Stimulated activated CD4-positive, alpha-beta T cell treated with anti-CD3 and anti-CD28 coated beads, TNF-alpha, amount 100 ng/mL, for 1 hour (primary cell): ENCODE measurements at places on chromosomes 11 and 22.

DNA sequence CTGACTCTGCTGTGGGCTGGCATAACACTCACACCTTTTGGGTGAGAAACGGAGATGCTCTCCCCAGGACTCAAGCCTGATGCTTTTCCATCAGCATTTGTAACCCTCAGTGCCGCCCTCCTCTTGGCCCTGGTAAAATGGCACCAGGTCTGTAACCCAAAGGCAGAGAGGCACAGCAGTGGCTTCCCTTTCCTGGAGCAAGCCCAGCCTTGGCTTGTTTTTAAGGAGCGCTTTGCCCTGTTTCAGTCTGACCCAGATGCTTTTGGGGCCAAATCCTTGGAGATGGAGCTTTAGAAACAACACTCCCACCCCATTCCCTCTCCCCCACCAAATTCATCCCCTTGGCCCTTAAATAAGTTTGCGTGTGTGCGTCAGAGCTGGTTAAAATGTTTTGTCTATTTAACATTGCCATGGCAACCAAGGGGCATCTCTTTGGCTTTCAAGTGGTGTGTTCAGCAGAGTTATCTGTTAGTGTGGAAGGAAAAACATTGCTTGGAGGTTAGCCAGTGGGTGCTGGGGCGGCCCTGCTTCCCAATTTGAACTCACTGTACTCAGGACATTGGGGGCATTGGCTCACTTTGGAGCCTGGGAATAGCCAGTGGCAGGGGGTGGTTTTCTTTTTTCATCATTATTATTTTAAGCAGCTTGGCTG, 134.1 kb downstream of the NAV2 start:
- no peak for DNase-seq

GRCh38 chr22:17436981-17437412, 67.7 kb downstream of the CECR2 start:
- no peak for DNase-seq

- no peak for DNase-seq
These were observed 46.1 kb downstream of the MYH9 start for GRCh38 chr22:36341640-36342041.

GRCh38 chr11:114433376-114433775, 5.9 kb upstream of the REXO2 start:
- DNase-seq: no peak

DNA sequence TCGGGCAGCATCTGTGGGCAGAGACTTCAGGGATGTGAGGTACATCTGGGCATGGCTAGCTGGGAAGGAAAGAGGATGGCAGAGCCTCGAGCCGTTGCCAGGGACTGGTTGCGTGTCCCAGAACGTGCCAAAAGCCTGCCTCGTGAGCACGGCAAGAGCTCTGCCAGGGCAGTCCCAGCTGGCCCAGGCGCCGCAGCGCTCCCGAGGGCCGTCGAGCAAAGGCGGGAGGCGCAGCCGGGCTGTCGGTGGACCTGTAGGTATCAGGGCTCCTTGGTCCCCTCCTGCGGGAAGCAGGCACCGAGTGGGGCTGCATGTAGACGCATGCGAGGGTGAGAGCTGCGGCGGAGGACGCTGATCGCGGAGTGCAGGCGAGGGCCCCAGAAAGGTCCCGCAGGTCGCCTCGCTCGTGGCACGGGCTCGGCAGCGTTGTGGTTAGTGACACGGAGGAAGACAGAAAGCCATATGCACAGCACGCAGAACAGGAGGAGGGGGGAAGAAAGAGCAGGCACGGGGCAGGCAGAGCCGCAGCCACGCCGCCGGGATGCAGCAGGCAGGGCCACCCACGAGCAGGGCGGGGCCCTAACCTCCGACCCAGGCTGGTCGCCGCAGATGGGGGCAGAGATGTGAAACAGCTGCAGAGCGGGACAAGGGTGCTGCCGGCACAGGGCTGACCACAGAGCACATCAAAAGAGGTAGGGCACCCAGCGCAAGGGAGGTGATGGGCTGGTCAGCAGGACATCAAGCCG, 18.0 kb downstream of the LSP1 start:
- DNase-seq: no peak

GRCh38 chr22:49934160-49934890, 15.9 kb downstream of the CRELD2 start:
- no peak for DNase-seq

DNA sequence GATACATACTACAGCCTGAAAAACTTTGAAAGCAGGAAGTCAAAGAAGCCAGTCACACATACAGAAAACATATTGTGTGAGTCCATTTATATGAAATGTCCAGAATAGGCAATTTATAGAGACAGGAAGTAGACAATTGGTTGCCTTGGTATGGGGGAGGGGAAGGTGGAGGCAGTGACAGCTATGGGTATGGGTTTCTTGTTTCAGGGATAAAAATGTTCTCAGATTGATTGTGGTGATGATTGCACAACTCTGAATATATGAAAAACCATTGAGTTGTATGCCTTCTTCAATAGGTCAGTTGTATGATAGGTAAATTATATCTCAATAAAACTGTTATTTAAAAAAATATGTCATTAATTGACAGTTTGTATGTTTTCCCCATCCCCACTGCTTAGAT, 137.6 kb downstream of the SNX19 start:
- DNase-seq: no peak

GRCh38 chr11:19970944-19971343, 189.3 kb downstream of the DBX1 start:
- no peak for DNase-seq

- DNase-seq: no peak
These were observed 42.4 kb upstream of the DMC1 start for GRCh38 chr22:38612217-38613006.

DNA sequence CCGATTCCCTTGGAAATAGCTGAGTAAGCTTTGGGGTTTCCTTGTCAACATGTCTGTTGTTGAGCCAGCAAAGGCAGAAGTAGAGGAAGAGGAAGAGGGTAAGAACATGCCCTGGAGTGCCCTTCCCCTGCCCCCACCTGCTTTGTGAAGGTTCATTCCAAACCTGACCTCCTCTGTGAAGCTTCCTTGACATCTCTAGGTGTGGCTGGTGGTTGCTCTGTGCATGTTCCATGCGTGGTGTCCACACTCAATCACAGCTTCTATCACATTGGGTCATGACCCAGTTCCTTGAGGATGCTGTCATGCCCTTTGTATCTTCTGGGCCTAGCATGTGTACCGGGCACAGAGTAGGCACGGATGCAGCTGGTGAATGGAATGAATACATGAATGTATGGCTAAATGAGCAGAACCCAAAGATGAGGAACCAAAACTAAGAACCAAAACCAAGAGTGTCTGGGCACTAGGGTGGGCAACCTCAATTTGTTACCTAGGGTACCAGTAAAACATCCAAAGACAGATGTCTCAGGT, 23.7 kb upstream of the FXYD6 start:
- DNase-seq: no peak

- DNase-seq: no peak
These were observed 245.3 kb downstream of the FAM76B start for GRCh38 chr11:95544095-95544856.

DNA sequence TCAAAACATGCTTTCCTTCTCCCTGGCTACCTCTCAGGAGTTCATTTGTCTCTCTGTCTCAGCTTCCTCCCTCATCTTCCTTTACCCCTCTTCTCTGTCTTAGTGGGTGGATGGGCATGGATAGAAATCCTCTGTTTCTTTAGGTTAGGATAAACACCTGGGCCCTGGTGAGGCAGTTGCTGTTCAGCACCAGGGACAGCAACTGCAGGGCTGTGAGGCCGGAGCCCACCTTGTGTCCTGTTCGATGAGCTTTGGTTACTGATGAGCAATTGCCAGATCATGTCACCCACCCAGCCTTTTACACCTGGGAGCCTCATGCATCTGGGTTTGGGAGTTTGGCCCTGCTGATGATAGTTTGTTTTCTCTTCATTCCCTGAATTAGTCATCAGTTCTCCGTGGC, 6.1 kb upstream of the CRYBB3 start:
- no peak for DNase-seq

DNA sequence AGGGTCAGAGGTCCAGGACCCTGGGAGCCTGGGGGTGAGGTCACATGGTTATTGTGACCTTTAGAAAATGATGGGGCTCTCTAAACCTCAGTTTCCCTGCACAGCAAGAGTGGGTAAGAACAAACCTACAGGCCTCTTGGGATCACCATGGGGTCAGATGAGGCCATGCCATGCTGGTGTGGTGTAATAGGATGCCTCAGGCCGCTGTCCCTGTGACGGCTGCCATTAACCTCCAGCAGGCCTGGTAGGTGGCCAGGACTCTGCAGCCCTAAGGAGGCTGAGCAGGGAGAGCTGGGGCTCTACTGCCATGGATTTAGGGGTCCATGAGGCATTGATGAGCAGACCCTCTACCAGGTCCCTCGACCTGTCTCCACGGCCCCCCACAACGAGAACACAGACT, 265.5 kb downstream of the CTTN start:
- no peak for DNase-seq

- no peak for DNase-seq
These were observed 3.9 kb upstream of the RAB39A start for GRCh38 chr11:107924306-107924705.

GRCh38 chr22:18110194-18110953, at the start of gene TUBA8:
TSS of gene TUBA8 (plus strand) at chr22:18110809. CDS start at chr22:18110866, 57 bp downstream.
- no peak for DNase-seq

DNA sequence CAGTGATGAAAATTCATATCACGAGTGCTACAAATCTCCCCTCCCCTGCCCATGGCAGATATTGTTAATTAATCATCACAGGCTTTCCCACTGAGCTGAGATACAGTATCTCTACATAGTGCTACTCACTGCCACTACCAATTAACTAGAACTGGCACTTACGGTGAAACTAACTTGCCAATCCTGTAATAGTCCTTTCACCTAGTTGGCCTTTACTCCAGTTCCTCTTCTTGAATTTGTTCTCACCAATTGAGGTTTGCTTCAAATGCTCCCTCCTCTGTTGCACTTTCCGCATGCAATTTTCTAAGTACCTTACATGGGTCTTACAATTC, 11.9 kb upstream of the PRRG4 start:
- DNase-seq: no peak

- DNase-seq: no peak
These were observed 423.0 kb downstream of the BRD1 start for GRCh38 chr22:49404576-49405241.

GRCh38 chr11:75839851-75840250, 24.8 kb downstream of the UVRAG start:
- no peak for DNase-seq

- DNase-seq: no peak
These were observed 67.5 kb upstream of the ZBED5 start for GRCh38 chr11:10925149-10925926.

DNA sequence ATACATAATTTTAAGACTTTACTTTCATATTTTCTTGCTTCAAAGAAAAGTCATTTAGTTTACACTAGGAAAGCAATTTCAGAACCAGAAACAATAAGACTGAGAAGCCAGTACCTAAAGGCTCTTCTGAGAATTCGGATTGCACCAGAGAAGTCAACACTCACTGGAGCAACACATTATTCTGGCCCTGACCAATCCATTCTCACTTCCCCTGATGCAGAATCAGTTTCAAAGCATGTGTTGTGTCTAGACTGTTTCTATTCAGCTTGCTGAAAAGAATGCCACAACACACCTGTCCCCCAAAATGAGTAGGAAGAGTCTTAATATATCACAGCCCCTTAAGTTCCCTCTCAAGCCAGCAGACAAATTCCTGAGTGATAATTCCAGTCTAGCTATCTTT, 1074.3 kb upstream of the TENM4 start:
- DNase-seq: no peak

DNA sequence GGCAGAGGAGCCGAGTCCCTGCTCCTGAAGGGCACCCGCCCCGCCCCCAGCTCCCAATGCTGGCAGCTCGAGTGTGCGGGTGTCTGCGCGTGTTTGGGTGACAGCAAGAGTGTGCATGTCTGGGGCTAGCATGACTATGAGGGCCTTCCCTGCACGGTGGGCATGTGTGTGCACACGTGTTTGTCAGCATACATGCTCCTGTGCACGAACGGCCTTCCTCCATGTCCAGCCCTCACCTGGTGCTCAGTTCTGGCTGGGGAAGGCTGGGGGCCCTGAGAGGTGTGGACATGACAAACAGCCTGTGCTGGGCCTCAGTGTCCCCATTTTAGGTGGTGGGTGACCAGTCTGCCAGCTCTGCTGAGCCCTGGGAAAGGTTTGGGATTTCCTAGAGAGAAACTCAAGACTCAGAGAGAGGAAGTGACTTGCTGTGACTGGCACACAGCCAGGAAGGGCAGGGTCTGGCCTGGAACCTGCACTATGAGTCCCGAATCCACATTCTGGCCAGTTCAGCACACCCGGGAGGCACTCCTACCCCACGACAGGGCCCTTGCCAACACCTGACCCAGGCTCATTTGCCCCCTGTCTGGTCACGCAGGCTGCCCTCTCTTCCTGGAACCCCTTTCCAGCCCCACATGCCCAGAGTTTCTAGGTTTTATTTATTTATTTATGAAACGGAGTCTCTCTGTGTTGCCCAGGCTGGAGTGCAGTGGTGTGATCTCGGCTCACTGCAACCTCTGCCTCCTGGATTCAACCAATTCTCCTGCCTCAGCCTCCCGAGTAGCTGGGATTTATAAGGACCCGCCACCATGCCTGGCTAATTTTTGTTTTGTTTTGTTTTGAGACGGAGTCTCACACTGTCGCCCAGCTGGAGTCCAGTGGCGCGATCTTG, 3.3 kb upstream of the SHISA8 start:
- no peak for DNase-seq

GRCh38 chr11:45692808-45693453, 27.5 kb upstream of the CHST1 start:
- DNase-seq: no peak

DNA sequence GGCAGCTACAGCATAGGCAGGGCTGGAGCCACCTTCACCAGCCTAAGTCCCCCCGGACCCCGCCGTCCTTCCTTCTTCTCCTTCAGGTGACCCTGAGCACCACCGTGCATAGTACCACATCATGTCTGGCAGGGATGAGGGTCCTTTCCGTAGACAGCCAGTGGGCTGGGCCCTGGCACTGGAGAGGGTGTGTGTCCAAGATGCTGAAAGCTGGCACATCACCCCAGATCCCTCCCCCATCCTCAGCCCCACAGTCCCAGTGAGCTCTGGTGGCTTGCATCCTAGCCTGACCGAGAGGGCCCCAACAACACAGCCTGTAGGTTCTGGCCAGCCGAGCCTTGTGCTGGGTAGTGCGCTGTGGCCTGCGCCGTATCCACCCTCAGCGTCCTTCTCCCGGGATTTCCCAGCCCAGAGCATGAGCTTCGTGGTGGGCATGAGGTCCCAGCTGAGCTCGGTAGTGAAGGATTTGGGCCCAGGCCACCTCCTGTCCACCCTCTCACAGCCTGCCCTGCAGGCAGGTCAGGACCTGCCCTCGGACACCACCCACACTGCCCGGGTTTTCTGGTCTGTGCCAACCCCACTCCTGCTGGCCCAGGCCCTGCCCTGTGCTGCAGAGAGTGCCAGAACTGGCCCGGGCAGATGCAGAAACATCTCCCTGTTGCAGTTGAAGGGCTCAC, 1124.3 kb downstream of the BRD1 start:
- DNase-seq: no peak

DNA sequence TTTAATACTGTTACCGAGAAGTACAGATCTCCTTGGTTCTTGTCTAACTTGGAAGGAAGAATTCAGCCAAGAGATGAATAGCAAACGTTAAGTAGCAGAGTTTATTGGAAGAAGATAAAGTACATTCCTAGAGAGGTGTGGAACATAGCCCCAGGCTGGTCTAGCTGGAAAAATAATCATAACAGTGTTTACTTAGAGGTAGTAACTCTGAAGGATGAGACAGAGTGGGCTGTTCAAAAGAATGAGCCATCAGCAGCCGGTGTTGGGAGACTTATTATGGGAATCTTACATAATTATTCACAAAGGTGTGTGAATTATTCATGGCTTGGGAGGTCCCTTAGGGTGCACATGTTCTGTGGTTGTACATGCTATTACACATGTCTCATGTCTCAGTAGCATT, 276.5 kb downstream of the LUZP2 start:
- no peak for DNase-seq
